Kidney epithelial cell (primary cell): ENCODE measurements at places on chromosomes 1 and 21.
A peak's percentile ranks its signal among the peaks of the same experiment; 100 is the strongest.

DNA sequence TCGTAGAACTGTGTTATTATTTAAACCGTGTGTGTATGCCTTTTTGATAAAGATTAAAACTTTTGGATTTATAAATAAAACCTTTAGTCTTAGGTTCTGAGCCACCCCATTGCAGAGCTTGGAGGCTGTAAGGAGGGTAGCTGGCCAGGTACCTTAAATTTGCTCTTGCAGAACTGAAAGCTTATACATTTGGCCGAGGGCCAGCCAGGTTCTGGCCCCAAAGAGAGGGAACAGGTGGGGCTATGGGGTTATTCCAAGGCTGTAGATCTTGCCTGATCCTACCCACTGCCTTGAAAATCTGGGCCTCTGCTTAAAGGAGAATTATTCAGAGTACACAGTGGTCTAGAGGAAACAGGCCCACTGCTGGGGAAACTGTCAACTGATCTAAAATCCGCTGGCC, 59.6 kb downstream of the CAMK2N1 start:
- no peak for DNase-seq

- no peak for DNase-seq
These were observed 36.6 kb downstream of the DMRTB1 start for GRCh38 chr1:53495633-53496345.

- DNase-seq = peak; percentile 14
These were observed 55.7 kb upstream of the ETV3 start for GRCh38 chr1:157193702-157194391.

GRCh38 chr1:182484531-182485257, 34.7 kb downstream of the RGSL1 start:
- no peak for DNase-seq

GRCh38 chr21:35873441-35873840, 186.9 kb downstream of the SETD4 start:
- no peak for DNase-seq

- no peak for DNase-seq
These were observed 198.1 kb upstream of the USP24 start for GRCh38 chr1:55413286-55413685.
